ENCODE measurements at places on chromosomes 12 and 14. TPM values are rescaled to one million over a fixed set of nuclear protein-coding genes. Genes with fewer than 3 reads are reported as not detected.

The LRRC10 gene
- not detected for total RNA-seq

The TPPP2 gene
- not detected for total RNA-seq

DNA sequence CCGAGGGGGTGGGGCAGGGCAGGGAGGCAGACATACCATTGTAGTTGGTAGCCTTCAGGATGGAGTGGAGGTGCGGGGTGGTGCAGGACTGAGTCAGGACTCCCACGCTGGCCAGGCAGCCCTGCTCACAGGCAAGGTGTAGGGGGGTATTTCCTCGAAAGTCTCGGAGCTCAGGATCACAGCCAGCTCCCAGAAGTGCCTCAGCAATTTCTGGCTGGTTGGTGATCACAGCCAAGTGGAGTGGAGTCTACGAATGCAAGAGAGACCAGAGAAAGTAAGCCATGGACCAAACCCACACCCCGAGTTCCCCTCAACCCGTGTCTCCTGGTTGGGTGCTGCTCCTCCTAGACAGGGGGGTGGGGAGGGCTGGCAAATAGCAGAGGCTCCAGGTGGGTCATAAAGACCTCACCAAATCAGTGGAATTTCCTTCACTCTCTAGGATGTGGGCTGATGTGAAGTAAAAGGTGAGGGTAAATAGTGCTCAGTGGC is 1.4 kb downstream of the NFKBIA start:
- no peak for DNase-seq

GRCh38 chr14:75120541-75121291 is 6.1 kb downstream of the NEK9 start:
- no peak for DNase-seq

DNA sequence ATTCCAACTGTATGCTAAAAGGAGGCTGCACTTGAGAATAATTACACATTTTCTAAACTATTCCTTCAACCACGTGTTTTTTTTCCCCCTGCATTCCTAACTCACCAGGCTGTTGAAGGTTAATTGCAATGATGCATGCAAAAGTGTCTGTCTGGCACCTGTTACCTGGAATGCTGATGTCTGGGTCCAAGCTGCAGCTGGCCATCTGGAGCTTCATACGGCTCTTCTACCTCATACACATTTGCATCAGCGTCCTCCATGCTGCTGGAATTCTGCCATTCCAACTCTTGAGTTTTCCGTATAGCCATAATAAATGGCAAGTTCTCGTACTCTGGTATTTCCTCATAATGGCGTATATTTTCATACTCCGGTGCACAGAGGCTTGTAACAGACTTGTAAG is 8.6 kb downstream of the FGD6 start:
- no peak for DNase-seq

Measured in tongue (tissue), 3 donors.